ENCODE measurements at places on chromosomes 5 and 9.
A peak's percentile ranks its signal among the peaks of the same experiment; 100 is the strongest.

GRCh38 chr5:93789173-93790067 lies 48.0 kb upstream of the POU5F2 start:
- DNase-seq = peak; percentile 81

- no peak for DNase-seq
Observed at GRCh38 chr5:150596313-150596712, 44.1 kb upstream of the SYNPO start.

- DNase-seq = peak; percentile 34
Observed at GRCh38 chr9:71004196-71004595, 117.2 kb downstream of the TRPM3 start.

- no peak for DNase-seq
Observed at GRCh38 chr5:45281081-45281480, 415.1 kb downstream of the HCN1 start.

GRCh38 chr9:18910916-18911315 lies 122.1 kb downstream of the SAXO1 start:
- peak; percentile 65 for DNase-seq

DNA sequence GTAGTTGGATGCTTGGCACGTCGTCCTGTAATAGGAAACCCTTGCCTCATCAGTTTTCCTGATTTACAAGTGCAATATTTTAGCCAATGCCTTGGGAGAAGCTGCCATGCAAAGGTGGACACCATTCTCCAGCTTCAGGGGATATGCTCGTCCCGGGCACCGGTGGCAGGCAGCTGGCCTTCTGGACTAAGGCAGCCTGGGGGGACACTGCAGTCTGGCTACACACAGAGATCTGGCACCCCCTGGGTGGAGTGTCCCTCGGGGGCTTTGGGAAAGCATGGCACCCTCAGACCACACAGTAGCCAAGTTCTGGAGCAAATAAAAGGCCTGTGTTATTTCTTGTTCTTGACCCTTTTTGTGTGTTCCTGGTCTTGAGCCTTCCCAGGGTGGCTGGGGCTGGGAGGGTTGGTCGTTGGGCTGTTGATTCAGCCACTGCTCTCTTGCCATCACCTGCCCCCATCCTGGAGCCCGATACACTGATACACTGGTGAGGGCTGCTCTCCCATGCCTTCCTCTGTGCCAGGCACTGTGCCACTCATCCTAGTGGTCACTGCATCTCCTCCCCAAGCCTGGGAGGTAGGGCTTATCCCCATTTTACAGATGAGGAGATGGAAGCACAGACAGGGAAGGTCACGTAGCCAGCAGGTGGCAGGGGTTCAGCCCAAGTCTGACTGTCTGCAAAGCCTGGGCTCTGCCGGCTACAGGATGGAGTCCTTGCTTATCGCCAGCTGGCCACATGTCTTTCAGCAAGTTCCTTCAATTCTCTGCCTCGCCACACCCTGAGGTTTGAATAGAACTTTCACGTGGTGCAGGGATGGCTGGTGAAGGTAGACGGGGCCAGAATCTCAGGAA lies 134.1 kb downstream of the RGS3 start:
- DNase-seq = no peak

DNA sequence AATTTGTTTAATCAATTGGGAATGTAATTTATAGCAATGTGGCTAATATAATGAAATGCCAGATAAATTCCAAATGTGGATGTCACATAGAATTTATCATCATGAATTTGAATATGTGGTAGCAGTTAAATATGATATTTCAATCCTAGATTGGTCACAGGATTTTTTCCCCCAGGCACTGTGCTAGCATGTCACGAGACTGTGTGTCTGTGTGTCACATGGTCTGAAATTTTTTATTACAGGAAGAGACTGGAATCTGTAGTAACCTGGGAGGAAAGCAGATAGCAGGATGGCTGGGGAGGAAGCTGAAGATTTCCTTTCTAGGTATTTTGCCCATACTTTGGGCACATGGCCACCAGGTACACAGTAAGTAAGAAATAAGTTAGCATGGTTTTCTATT lies 35.4 kb upstream of the MSH3 start:
- DNase-seq = no peak

DNA sequence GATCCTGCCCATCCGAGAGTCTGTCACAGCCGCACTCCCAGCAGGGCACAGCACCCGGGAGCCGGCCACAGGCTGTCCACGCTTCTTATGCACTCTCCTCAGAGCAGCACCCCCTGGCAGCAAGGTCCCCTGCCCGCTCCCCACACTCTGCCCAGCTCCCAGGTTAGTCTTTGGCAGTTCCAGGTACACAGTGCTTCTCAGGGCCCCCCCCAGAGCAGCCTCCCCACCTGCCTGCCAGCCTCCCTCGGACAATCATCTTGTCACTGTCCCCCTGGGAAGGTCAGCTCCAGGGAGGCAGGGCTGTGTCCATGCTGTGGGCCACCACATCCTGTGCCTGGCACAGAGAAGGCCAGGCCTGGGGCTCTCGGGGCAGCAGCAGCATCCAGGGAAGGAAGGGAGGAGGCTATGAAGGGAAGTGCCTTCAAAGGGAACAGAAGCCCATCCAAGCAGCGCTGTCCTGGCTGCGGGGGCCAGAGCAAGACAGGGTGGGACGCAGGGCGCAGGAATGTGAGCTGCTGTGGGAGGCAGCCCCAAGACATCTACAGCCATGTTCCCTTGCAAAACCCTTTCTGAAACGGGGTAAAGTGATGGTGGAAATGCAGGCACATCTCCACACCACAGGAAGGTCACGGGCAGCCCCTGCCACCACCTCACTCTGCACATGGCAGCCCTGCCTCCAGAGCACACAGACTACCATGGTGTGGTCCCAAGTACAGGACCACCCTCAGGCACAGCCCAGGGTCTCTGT lies 68.6 kb upstream of the ADAMTS2 start:
- DNase-seq = no peak

DNA sequence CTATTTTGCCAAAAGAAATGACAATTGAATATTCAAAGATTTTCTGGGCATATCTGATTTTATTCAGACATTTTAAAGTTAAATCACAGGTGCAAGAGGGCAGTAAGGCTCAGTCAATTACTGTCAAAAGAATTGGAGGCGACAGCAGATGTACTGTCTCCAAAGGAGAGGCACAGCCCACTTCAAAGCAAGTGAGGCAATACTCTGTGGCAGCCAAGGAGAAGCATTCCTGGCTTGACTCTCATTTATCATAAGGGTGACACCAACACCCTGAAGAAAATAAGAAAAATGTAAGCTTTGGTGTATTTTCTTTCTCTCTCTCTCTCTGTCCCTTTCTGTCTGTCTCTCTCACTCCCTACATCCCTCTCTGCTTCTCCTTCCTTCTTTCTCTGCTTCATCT lies 93.3 kb downstream of the SVEP1 start:
- peak; percentile 3 for DNase-seq

DNA sequence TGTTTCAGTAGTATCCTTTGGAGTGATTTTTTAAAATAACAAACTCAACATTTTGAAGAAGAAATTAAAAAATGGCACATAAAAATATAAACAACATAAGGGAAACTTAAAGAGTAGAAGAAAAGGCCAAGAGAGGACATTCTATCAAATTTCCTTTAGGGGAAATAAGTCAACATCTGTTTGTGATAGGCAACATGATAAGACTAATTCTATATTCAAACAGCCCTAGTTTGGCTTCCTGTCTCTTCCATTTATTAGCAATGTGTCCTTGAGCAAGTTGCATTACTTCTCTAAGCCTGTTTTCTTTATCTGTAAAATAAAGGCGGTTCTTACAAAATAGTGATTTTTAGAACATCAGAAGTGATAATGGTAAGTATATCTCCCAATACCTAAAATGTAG lies 24.7 kb downstream of the TYRP1 start:
- DNase-seq = no peak

GRCh38 chr5:57488215-57488955 lies 5.8 kb upstream of the ACTBL2 start:
- DNase-seq = peak; percentile 88

GRCh38 chr5:72221099-72221498 lies 98.9 kb downstream of the MRPS27 start:
- no peak for DNase-seq

DNA sequence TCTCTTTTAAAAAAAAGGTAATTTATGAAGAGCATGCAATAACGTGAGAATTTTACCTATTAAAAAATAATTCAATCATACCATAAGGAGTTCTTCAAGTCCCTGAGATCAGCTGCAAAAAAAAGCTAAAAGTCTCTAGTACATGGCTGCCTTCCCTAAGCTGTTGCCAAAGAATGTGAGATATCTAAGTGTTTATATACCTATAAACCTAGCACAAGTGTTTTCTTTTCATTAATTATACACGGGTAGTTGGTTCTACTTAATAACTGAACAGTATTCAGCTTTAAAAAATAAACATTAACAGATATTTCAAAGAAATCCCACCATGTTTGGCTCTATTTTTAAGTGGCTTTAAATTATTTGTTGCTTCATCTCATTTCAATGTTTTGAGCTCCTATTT lies 25.9 kb downstream of the FNBP1 start:
- peak; percentile 52 for DNase-seq

- DNase-seq = no peak
Observed at GRCh38 chr5:135534609-135535419, 950 bp downstream of the NEUROG1 start.

DNA sequence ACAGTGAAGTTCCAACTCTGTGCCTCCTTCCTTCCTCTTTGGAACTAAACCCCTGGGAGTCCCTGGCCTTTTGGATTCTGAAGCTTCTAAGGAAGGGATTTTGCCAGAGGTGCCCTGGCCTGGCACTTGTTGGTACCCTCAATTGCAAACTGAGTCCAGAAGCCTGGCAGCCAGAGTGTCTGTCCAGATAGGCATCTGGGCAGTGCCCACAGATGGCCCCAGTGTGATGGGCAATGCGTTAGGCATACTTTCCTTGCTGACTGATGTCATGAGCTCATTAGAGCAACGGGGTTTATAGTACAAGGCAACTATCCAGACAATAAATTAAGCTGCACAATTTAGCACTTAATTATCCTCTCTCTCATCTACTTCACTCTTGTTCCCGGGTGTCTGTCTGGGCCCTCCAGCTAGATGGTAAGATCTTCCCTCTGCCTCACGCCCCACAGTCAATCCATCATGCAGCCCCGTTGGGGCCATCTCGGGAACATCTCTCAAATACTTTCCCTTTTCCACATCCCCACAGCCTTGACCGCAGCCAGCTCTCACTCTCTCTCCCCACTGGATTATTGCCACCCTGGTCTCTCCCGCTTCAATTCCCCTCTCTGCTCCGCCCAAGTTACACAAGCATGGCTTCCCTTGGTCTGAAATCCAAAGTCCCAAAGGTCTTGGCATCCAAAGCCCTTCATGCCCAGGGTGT lies 157.5 kb upstream of the SMIM23 start:
- no peak for DNase-seq

DNA sequence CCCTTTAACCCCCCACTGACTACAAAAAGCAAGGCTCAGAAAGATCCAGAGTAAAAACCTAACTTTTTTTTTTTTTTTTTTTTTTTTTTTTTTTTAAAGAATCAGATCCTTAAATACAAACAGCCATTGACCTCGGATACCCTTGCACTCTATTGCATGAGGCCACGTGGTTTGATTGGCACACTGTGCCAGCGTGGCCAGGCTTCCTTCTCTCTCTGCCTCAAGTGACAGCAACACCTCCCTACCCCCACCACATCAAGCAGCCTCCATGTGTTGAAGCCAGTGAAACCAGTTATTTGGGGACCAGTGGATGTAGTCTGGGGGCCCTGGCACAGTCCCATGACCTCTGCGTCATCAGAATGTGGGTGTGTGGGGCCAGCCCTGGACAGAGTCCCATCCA lies 71.4 kb downstream of the OTULIN start:
- DNase-seq = no peak

DNA sequence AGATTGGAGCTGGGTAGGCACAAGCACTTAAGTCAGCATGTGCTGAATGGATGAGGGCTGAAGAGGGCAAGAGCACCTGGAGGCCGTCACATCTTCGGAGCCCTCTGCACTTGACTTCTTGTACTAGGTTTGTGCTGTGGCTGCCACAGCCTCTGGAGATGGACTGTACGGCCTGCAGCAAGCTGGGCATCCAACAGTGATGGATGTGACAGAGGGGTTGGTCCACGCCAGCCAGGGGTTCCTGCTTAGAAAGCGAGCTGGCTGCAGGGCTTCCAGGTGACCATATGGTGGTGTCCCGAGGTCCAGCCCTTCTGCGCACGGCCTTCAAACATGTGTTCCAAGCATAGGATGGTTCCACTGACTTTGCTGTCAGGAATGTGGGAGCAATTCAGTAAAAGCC lies 65.1 kb upstream of the PHYKPL start:
- DNase-seq = no peak

DNA sequence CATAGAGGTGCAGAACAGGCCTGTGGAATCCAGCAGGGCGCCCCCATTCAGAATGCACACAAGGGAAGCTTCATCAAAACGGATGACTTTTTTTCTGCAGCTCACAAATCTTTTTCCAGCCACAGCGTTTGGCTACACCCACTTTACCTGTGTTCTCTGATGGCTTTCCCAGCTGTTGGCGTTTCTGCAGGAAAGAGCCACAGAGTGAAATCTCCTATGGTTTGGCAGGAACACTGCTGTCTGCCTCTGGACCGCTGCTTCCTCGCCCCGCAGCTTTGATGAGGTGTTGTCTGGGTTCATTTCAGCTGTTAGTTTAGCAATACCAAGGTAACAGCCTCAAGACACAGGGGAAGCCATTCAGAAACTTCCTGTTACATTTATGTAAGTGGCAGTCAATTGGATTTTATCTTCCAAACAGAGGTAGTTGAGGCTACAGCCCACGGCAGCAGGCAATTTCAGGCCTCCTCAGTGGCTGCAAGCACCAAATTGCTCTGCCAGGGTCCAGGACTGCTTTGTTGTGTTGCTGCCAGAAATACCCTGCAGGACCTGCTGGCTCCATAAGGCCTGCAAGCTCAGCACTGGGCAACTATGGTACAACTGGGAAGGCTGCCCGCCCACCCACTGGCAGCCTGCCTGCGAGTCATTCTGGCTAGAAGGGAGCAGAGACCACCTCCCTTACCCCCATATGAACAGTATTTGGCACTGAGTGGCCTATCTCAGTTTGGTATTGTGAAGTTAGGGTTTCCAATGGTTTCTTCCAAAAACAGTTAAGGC lies 96.7 kb downstream of the MVB12B start:
- DNase-seq = no peak

- DNase-seq = no peak
Observed at GRCh38 chr9:101442318-101442717, 6.7 kb upstream of the ALDOB start.

DNA sequence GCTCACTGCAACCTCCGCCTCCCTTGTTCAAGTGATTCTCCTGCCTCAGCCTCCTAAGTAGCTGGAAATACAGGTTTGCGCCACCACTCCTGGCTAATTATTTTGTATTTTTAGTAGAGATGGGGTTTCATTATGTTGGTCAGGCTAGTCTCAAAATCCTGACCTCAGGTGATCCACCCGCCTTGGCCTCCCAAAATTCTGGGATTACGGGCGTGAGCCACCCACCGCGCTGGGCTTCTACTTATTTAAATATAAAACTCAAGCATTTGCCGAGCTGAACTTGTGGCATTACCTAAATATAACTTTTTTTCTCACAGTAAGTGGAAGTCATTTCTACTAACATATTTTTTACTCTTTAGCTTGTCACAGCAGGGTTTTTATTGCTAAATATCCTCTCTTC lies 1356.3 kb upstream of the ACO1 start:
- DNase-seq = no peak

- no peak for DNase-seq
Observed at GRCh38 chr9:99405359-99405758, 183.3 kb downstream of the SEC61B start.

GRCh38 chr5:145141534-145141933 lies 693.6 kb downstream of the PRELID2 start:
- DNase-seq = no peak
